ENCODE measurements at places on chromosomes 3 and 15.
A peak's percentile ranks its signal among the peaks of the same experiment; 100 is the strongest.

DNA sequence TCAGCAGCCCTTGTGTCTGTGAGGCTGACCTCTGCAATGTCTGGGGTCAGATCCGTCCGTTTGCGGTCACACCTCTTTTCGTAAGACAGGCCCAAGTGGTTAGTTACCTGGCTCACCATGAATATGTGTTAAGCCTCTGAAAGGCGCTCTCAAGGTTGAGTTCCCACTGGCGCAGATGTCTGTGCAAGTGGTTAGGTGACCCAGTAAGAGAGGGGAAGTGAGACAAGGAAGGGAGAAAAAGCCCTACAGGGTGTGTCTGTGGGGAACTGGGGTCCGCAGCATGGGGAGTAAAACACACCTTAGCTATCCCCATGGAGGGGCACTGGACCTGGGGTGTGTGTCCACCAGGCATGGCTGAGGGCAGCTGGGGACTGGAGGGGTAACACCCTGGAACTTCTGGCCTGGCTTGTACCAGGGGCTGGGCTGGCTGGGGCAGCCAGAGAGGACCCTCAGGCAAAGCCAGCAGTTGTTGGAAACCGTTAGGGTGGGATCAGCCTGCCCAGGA, 391.6 kb upstream of the PROK2 start:
- DNase-seq, result no peak

GRCh38 chr15:35723852-35724251, 177.9 kb upstream of the DPH6 start:
- DNase-seq, result no peak

GRCh38 chr3:9179826-9180763, 69.4 kb downstream of the SRGAP3 start:
- DNase-seq, result no peak

GRCh38 chr3:122962149-122962548, 65.4 kb downstream of the SEMA5B start:
- no peak for DNase-seq

- no peak for DNase-seq
Observed at GRCh38 chr15:91422797-91423196, 322.7 kb downstream of the SV2B start.

- DNase-seq, result peak; percentile 62
Observed at GRCh38 chr3:58640700-58641372, 25.7 kb downstream of the FAM3D start.

DNA sequence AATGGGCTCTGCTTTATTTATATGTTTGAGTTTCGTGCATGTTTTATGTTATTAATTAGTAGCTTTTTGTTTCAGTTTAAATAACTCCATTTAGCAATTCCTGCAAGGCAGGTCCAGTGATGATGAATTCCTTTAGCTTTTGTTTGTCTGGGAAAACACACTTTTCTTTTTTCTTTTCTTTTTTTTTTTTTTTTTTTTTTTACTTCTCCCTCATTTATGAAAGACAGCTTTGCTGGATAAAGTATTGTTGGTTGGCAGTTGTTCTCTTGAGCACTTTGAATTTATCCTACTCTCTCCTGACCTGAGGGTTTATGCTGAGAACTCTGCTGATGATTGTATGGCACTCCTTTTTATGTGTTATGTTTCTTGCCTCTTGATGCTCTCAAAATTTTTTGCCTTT, 35.7 kb downstream of the TMEM39A start:
- DNase-seq, result no peak

GRCh38 chr3:119700269-119700919, 2.4 kb upstream of the CFAP91 start:
- DNase-seq, result no peak

DNA sequence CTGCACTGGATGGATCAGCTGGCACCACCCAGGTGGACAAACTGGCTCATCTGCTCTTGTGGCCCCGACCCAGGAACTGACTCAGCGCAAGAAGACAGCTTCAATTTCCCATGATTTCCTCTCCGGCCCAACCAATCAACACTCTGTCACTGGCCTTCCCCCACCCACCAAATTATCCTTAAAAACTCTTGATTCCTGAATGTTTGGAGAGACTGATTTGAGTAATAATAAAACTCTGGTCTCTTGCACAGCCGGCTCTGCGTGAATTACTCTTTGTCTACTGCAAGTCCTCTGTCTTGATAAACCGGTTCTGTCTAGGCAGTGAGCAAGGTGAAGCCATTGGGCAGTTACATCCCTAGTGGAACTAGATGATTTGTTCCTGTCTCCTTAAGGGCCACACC, 16.1 kb downstream of the BDH1 start:
- DNase-seq, result no peak

DNA sequence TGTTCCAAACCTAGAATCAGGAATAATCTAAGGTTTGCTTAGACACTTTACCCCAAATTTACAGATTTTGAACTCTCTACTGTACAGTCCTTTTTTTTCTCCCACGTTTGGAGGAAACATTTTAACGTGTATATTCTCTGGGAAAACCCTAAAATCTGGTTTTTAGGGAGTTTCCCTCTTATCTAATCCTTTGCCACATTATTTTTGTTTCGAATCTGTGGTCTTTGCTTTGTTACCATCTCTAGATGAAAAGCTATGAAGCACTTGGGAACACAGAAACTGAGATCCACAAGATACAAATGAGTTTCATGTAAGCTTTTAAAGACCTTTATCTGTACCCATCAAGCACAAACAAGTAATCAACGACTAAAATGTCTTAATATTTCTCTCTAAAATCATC, 41.3 kb downstream of the PLD1 start:
- no peak for DNase-seq

DNA sequence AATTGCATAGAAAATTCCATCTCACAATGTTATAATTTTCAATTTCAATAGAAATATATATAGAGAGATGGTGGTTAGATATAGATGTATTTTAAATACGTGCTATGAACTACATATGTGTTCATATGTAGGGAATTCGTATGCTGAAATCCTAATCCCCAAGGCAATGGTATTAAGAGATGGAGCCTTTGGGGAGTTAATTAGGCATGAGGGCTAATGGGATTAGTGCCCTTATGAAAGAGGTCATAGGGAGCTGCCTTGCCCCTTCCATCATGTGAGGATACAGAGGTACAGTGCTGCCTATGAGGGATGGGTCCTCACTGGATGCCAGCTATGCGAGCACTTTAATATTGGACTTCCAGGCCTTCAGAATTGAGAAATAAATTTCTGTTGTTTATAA, 79.6 kb upstream of the CCDC54 start:
- DNase-seq, result no peak

- no peak for DNase-seq
Observed at GRCh38 chr15:42384597-42384996, 25.3 kb downstream of the CAPN3 start.

DNA sequence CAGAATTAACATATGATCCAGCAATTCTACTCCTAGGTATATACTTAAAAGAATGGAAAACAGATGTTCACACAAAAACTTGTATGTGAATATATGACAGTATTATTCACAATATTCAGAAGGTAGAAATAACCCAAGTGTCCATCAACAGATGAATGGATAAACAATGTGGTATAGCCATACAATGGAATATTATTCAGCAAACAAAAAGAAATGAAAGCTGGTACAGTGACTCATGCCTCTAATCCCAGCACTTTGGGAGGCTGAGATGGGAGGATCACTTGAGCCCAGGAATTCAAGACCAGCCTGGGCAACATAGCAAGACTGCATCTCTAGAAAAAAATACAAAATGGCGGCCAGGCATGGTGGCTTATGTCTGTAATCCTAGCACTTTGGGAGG, 129.4 kb downstream of the RBPMS2 start:
- no peak for DNase-seq

DNA sequence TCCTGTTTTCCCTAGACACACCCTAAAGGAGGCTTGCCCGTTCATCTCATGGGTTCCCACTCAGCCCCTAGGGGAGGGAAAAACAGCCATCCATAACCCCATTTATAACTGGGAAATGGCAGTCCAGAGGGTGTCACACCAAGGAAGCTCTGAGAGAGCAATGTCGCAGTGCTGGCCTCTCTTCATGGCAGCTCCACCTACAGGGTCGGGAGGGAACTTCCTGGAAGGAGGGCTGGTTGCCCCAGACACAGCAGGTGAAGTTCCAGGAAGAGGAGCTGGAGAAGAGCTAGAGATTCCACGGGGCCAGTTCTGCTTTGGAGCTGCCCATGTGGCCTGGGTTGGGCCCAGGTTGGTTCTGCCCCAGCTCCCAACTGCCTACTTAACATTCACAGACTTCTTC, 22.3 kb upstream of the LINGO1 start:
- no peak for DNase-seq

DNA sequence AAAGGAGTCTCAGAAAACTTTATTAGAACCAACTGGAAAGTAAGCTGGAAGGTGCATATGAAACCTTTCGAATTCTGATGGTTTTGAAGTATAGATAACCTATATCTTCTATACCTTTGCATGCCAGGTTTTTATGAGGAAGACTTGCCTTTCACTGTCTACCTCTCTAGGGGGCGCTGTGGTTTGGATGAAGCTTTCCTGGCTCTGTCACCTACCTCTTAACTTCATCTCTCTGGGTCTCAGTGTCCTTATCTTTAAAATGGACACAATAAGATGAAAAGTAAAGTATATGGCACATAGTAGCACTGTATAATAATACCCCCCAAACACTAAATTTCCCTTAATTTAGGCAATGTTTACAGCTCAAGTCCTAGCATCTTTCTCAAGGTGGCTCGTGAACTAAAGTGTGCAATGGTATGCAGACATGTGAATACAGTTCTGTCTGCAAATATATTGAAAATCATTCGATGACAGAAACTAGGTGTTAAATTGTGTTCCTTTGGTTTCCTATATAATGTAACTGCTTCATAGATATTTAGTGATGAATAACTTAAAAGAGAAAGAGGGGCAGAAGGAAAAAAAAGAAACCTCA, 314.3 kb downstream of the CHST2 start:
- no peak for DNase-seq

DNA sequence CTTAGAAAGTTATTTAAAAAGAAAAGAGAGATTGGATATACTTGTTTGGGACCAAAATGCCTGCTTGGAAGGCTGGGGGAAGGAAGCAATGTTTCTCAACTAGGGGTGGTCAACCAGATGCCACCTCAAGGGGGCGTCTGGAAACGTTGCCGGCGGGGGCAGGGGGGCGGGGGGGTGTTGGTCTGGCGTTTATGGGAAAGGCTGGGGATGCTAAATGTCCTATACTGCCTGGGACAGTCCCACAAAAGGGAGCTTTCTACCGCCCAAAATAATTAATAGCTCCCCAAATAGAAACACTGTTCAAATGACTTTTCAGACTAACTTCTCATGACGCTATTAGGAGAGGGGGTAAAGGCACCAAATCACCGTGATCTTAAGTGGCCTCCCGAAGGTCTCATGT, 2.2 kb downstream of the POLG start:
- DNase-seq, result no peak

DNA sequence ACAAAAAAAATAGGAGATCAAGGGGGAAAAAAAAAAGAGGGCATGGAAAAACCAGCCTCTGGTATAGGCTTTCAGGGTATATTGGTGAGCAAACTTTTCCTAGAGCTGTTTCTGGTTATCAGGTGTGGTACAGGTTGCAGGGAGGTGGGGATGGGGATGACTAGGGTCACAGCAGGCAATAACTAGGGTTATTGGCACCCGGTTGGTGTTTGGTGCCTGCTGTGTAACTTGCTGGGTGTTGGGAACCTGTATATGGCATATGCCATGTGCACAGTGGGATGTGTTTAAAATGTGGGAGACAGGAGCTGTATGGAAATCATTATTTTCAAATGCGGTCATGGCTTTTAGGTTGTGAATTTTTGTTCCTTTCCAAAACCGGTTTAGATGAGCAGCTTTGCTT, 119.2 kb downstream of the PTPRG start:
- no peak for DNase-seq

DNA sequence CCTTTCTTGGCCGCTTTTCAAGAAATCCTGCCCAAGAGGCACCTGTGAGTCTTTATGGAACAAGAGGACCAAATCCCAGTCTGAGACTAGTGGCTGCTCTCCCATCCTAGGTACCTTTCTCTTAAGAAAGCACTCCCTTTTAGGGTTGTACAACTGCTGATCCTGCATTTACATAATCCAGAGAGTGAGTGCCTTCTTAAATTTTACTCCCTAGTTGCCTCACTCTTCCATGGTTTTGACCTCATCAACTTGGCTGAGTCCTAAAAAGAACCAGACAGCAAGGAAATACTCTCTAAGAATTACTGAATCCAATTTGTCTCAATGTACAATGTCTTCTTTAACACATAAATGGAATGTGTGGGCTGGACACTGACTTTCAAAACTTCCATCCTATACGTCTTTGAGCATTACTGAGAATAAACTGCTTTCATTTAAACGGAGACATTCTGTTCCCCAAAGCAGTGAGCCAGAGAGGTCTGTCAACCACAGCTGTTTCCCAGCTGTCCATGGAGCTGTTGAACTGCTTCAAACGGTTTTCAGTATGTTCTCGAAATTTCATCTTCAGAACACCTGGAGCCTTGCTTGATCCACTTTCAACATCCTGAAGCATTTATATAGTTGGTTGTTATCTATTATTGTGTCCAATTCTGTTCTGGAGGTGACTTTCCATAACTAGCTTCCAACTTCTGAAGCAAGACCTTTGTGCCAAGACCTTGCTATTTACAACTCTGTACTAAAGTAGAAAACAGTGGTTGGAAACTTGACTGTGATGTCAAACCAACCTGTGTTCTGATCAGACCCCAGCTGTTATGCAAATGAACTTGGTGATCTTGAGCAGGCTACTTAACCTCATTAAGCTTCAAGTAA, 179.1 kb downstream of the SLC9A9 start:
- no peak for DNase-seq

DNA sequence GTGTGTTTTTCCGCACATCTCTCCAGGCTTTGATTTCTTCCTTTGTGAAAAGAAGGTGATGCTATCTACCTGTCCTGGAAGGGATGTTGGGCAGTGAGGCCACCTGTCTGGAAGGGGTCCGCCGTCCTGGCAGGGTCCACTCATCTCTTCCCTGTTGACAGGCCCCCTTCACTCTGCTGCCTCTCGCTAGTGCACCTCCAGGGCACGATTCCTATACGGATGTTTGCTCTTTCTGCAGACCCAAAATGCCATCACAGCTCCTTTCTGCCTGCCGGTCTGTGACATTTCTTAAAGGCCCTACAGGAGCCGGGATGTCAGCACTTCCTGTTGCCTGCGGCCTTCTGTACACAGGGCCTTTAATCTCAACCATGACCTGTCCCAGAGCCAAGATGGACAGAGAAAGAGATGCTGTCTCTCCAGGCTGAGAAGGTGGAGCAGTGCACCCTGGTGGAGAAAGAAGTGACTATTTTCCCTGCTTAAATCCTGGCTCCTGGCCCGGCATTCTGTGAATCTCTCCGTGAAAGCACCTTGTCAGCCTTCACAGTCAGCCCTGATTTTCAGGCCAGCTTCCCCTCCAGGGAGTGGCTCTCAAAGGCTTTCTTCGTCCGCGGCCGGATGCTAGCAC, 7.4 kb downstream of the FAM3D start:
- DNase-seq, result no peak

Data from stimulated activated CD4-positive, alpha-beta T cell treated with anti-CD3 and anti-CD28 coated beads, TNF-alpha, amount 100 ng/mL, for 24 hours (primary cell).